H7 (cell line): ENCODE measurements at places on chromosomes 6 and 20.

GRCh38 chr6:118764766-118765165 lies 113.4 kb upstream of the CEP85L start:
- no peak for DNase-seq

DNA sequence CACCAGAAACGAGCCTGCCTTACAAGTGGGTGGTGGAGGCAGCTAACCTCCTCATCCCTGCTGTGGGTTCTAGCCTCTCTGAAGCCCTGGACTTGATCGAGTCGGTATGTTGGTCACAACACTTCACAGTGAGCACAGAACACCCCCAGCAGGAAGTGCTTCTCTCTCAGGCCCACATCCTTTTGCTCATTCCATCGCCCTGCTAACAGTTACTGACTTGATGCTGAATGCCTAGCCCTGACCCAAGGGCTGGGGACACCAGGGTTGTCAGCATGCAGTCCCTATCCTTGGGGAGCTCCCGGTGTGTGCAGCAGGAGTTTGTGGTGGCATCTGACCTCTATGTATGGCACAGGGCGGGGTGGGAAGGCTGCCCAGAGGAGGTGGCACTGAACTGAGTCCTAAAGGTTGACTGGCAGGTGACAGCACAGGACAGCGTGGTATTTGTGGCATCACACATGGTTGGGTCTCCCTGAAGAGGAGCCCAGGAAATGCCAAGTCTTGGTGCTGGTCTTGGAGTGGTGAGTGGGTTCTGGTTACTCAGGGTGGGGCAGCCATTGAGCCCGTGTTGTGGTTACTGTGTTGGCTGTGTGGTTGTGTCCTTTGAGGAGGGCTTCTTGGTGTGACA lies 26.7 kb downstream of the GTSF1L start:
- DNase-seq, result no peak

DNA sequence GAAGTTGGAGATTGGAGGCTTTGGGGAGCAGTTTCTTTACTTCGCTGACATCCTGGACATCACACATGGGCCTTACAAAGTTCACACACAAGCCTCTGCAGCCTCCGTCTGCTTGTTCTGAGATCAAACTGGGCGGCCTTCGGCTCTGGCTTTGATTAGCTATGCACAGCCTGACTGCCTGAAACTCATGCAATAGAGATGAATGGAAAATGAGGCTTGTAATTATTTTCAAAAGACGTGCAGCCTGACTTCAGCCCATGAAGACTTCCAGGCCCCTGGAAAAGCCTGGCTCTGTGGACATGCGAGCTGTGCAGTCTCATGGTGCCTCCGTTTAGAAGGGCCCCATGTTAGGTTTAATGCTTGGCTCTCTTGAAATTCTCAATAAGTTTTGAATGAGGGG lies 480.5 kb upstream of the SULF2 start:
- DNase-seq, result no peak

DNA sequence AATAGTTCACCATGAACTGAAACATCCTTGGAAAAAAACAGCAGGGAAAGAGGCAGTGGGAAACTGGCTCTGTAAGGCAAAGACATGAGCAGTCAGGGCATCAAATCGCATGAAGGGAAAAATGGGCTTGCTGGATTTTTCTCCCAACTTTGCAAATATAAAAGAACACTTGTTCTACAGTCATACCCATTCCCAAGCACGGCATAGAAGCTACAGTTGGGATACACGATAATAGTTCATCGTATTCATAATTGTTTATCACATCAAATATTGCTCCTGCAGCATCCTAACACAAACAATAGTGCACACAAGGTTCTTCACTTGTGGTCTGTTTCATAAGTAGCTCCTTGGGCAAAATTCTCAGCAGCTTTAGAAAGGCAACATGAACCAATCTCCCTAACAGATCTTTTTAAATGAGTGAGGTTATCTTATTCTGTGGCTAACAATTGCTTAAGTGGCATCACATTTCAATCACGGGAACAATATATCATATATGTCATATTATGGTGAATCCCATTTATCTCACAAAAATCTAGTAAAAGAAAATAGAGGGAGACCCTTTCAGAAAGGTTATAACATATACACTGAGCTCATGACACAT lies 243.9 kb downstream of the PKHD1 start:
- no peak for DNase-seq

- no peak for DNase-seq
Measured at GRCh38 chr6:26354162-26354561, 10.8 kb upstream of the BTN3A2 start.

DNA sequence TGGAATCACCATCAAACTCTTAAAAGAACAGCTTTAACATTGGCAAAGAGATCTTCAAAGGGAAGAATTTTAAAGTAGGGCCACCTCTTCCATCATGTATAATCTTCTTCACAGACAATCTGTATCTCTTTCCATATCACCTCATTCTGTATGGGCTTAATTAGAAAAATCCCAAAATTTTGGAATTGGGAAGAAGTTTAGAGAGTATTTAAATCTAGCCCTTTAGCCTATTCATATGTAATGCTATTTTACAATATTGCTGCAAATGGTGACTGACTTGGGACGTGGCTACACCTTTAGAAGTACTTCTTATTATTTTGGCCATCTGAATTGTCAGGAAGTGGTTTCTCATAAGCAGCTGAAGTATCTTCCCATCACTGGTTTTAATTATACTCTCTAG lies 474.3 kb downstream of the RFPL4B start:
- DNase-seq, result no peak

- DNase-seq, result no peak
Measured at GRCh38 chr20:8291873-8292272, 159.8 kb downstream of the PLCB1 start.

- no peak for DNase-seq
Measured at GRCh38 chr20:50219600-50219999, 29.0 kb downstream of the CEBPB start.

DNA sequence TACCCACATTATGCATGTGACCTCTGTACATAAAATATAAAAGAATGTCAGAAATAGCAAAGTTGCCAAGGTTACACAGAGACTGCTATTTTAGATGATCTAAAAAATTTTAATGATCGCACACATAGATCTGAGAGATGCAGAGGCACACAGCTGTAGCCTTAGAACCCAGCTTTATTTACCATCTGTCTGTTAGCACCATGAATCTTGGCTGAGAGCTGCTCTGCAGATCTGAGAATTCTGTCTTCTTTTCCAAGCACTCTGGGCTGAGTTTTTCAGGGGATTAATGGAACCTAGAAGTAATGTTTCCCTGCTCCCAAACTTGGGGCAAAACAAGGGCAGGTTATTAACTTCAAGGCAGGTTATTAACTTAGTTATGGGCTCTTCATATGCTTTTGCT lies 248.7 kb upstream of the JAG1 start:
- DNase-seq, result no peak
